ENCODE measurements at places on chromosomes 2 and 18.

GRCh38 chr2:180944372-180944771 is 36.0 kb upstream of the UBE2E3 start:
- DNase-seq: no peak

DNA sequence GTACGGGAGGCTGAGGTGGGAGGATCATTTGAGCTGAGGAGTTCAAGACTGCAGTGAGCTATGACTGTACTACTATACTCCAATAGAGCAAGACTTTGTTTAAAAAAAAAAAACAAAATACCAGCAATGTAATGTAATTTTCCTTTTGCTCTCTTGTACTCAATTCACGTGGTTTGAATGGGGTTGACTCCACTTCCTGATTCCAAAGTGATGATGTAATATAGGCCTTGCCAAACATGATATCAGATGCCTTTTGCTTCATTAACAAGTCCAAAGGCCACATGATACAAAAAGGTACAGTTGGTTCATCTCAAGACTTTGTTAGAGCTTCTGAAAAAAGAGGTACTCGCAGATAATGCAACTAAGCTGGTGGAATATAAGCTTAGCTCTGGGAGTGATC is 321.8 kb downstream of the ZEB2 start:
- no peak for DNase-seq

DNA sequence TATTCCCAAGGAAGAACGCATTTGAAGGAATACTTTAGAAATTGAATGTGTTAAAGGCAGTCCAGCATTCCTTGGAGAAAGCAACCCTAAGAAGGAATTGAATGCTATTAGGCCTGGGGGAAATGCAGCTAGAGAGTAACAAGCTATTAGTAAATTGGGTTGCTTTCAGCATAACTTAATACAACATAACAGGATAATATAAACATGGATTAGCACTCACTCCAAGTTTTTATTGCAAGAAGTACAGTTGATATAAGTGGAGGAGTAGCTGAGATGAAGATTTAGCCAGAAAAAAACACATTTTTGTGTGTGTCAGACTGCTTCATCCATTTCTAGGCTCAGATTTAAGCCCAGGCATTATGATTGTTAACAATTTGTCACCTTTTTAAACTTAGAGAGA is 314.6 kb downstream of the MEIS1 start:
- no peak for DNase-seq

DNA sequence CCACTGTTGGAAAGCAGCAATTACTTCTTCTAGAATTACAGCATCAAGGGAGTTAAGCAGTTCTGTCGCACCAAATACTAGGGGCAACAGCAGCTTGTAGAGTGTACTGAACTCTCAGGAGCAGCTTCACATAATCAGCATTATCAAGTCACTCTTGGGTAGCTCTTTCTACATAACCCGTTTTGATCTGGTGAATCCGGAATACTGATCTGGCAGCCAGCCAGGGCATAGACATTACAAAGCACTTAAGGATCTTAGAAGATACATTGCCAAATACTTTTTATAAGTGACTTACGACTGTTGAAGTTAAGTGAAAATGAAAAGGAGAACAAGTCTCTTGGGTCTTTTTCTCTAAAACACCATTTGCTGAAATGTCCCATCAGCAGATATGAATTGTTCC is 73.2 kb upstream of the NETO1 start:
- DNase-seq: no peak

Measured in NCI-H524 treated with DMSO at 0.1 percent for 48 hours (cell line).